Activated CD4-positive, alpha-beta T cell treated with anti-CD3 and anti-CD28 coated beads, Interleukin-2, amount 50 U/mL, for 48 hours (primary cell): ENCODE measurements at places on chromosomes 16 and 17.

DNA sequence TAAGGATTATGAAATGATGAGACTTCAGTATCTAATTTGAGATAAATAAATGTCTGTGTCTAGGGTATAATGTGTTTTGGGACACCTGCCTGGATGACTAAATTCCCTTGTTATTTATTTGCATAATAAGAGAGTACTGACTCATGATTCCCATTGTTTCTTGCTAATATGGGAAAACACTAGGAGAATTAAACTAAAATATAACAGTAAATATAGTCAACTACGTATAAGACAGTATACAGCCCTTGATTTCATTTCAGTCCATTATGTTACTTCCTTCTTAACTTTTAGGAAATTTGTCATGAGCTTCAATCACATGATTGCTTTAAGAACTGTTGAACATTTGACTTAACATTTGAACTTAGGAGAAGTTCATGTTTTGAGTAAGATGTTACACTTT lies 62.4 kb downstream of the VMP1 start:
- DNase-seq, result no peak

- no peak for DNase-seq
Observed at GRCh38 chr17:46976626-46977270, 2.3 kb downstream of the RPRML start.

DNA sequence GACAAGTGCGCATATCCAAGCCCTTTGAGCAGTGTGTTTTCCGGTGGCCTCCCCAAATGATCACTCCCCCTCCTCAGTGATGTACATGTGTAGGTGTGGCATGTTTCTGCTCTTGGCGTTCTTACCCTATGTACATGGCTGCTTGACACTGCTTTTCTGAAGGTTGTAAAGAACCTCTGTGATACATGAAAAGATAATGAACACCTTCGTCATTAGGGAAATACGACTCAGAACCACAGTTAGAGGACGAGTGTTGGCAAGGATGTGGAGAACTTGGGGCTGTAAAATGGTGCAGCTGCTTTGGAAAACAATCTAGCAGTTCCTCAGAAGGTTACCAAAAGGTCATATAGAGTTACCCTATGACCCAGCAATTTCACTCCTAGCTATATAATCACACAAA lies 28.6 kb downstream of the CEP95 start:
- DNase-seq, result no peak

- DNase-seq, result no peak
Observed at GRCh38 chr16:8956265-8957062, 7.2 kb downstream of the USP7 start.

GRCh38 chr17:29138184-29138955 lies 41.8 kb downstream of the MYO18A start:
- DNase-seq, result peak; percentile 80

GRCh38 chr17:62862251-62862650 lies 54.1 kb upstream of the MARCHF10 start:
- DNase-seq, result no peak

- no peak for DNase-seq
Observed at GRCh38 chr17:73022694-73023093, 69.8 kb downstream of the SLC39A11 start.

GRCh38 chr17:47785538-47786123 lies 36.0 kb downstream of the OSBPL7 start:
- DNase-seq, result peak; percentile 29

GRCh38 chr17:57311281-57312216 lies 55.2 kb downstream of the MSI2 start:
- no peak for DNase-seq

- DNase-seq, result peak; percentile 44
Observed at GRCh38 chr17:59754552-59754951, 47.1 kb downstream of the VMP1 start.

DNA sequence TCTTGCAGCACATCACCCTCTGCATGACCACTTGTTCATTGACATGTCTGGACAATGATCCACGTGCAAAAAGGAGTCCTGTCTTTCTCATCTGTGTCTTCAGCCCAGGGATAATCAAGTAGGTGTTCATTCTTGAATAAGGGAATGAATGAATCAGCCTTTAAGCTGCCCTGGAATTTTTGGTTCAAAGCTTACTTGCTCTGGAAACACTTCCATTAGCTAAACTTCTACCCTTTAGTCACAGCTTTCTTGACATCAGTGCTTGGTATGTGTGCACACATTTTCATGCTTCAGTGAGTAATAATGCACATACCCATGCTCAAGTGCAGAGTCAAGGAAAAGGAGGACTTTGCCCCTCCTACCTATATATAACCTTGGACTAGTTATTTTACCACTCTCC lies 103.0 kb upstream of the CDH13 start:
- no peak for DNase-seq
